ENCODE measurements at places on chromosomes 2 and 18.

DNA sequence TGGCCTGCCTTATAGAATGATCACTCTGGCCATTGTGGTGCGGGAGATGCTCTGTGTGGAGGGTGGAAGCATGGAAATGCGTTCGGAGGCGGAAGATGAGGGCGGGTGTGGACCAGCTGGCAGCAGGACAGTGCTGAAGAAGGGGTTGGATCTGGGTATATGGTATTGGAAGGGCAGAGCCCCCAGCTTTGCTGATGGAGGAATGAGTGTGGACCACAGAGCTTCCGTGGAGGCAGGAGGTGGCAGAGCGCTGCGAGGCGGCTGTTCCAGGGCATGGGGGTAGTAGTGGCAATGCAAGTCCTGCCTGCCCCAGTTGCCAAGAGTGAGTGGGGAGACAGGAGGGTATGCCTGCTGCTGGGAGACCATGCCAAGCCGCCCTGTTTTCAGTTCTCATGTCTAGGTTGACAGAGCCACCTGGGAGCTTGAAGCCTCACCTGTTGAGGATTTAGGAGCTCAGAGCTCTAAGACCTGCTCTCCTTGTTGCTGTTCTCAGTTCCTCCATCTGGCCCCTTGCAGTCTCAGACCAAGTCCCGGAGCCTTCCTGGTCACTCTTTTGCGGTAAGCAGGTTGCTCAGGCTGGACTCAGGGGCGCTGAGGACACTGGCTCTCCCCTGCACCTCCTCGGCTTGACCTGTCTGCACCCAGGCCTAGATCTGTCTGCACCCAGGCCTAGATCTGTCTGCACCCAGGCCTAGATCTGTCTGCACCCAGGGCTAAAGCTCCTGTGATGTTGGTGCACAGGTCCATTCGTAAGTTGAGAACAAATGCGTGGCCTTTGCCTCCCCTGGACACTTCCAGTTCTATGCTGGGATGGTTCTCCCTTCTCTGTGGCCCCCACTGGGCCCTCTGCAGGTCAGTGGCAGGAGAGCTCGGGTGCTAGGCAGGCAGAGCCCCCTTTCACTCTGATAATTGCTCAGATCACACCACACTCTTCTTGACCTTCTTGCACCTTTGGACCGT is 290.5 kb upstream of the HS6ST1 start:
- DNase-seq = no peak

DNA sequence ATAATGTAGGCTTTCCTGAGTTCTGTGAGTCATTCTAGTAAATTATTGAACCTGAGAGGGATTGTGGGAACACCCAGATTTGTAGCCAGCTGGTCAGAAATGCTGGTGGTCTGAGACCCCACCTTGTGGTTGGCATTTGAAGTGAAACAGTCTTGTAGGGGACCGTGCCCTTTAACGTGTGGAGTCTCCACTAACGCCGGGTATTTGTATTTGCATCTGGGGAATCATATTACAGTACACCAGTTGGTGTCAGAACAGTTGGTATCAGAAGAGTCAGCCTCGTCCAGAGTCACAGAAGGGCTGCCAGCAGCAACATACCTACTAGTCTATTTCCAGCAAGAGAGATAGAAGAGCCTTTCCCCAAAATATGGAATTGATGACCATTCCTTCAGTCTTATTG is 38.3 kb upstream of the PTPN4 start:
- no peak for DNase-seq

DNA sequence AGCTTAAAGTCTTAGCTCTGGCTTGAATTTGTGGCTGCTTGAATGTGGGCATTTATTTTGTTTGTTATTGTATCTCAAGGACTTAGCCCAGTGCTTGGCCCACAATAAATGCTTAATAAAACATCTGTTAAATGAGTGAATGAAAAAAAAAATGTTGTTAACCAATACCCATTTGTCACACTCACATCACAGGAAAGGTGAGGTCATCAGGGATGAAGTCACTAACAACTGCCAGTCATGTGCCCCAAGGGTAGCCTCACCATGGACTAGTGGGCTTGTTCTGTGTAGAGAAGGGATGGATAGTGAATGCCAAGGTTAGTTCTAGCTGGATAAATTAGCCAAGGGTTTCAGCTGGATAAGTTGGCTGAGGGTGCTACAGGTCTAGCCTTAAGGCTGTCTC is 3.0 kb downstream of the NRBP1 start:
- no peak for DNase-seq

DNA sequence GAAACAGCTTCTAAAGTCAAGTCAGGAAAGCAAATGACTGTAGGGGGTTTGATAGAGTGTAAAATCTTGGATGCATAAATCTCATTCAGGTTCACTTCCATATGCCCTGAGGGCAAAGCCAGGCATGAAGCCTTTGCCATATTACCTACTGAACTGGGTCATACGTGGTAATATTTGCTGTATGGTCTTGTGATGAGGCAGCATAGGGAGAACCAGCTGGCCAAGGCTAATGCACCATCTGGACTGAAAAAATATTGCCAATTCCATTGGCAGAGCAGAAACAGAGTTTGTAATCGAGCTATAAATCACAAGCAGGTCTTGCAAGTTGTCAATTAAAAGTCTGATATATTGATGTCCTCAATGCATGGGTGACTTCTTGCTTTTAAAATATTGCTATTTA is 243.8 kb downstream of the ERBB4 start:
- DNase-seq = no peak

- no peak for DNase-seq
Measured at GRCh38 chr2:89841476-89841840, 1150.0 kb downstream of the RPIA start.

DNA sequence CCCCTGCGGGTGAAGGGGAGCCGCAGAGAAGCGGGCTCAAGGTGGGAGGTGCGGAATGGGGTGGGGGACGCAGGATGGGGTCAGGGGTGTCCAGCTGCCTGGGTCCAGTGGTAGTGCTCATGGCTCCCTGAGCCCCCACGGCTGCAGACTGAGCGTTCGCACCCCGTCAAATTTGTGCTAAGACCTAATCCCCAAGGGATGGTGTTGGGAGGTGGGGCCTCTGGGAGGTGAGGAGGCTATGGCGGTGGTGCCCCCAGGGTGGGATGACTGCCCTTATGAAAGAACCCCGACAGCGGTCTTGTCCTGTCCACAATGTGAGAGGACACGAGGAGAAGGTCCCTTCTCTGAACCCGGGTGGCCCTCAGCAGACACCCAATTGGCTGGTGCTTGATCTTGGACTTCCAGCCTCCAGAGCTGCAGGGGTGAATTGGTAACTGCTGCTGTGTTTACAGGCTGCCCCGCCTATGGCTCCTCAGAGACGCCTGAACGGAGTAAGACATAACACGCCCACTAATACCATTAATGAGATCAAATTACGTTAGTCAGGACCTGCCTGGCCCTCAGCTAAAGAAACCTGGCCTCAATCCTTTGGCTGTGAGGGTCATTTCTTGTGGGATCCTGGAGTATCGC is 42.6 kb downstream of the PXDN start:
- DNase-seq = no peak

- no peak for DNase-seq
Measured at GRCh38 chr2:172742931-172743540, 7.4 kb downstream of the RAPGEF4 start.

GRCh38 chr2:96509114-96509846 is 4.1 kb upstream of the NEURL3 start:
- peak; percentile 81 for DNase-seq

DNA sequence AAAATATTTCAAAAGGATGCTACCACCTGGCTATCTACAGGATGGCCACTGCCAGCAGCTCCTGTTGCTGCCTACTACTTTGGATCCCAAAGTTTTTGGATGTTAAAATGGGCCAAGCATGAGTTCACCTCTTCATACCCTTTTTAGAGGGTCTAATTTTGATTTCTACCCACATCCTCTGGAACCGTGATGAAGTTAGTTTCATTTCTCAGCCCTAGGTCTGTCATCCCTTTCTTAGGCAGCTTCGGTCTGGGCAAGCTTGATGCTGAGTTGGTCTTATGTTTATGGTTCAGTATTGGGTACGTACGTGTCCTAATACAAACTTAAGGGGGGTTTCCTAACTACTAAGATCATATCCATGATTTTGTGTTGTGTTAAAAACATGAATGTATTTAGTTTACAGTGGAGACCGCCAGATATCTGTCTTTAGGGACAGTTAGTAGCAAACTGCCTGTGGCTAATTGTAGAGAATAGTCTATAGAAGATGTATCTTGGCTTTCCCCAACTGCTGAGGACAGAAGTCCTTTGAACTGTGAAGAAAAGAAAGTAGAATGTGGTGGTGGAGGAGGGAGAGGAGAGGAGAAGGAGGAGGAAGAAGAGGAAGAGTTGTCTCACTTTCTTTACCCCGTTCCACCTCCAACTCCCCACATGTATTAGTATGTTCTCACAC is 184.9 kb downstream of the UBE2E3 start:
- no peak for DNase-seq

- DNase-seq = peak; percentile 82
Measured at GRCh38 chr2:177148477-177149154, 64.0 kb upstream of the HNRNPA3 start.

- no peak for DNase-seq
Measured at GRCh38 chr18:78126536-78126935, 853.1 kb upstream of the SALL3 start.

Data from KBM-7 (cell line).